Fibroblast of villous mesenchyme (primary cell): ENCODE measurements at places on chromosomes 3 and 15. TPM values are rescaled to one million over a fixed set of nuclear protein-coding genes. Genes with fewer than 3 reads are reported as not detected.
A peak's percentile ranks its signal among the peaks of the same experiment; 100 is the strongest.

DNA sequence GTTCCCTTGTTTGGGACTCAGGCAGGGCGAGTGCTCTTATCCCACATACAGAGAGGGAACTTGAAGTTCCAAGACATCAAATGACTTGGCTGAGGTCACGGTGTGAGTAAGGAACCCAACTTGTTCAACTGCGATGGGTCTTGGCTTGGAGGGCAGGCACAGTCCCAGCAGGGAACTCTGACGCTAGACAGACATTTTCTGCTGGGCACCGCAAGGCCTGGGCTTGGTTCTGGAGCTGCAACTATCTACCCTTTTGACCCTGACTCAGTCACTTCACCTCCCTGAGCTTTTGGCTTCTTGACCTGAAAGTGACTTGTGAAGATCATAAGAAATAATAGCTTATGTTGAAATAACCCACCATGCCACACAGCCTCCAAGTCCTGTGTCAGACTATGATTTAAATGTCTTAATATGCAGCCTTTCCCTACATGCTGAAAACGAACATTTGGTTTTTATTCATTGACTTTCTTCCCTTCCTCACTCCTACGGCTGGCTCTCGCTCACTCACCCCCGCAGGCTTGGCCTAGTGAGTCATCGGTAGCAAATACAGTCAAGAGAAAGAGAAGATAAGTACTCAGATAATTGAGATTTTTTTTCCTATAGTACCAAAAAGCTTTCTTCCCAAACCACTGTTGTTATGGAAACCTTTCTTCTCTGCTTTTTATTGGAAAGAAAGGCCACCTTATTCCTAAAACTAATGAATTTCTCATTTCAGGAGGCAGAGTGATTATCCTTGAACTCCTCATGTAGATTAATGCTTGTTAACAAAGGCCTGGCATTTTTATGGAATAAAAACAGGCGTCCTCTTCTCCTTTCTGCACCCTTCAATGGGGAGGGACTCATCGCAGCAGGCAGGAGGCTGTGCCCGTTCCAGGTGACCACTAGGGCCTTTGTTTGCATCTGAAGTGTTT lies 178.4 kb downstream of the ATP10A start:
- peak; percentile 14 for DNase-seq

DNA sequence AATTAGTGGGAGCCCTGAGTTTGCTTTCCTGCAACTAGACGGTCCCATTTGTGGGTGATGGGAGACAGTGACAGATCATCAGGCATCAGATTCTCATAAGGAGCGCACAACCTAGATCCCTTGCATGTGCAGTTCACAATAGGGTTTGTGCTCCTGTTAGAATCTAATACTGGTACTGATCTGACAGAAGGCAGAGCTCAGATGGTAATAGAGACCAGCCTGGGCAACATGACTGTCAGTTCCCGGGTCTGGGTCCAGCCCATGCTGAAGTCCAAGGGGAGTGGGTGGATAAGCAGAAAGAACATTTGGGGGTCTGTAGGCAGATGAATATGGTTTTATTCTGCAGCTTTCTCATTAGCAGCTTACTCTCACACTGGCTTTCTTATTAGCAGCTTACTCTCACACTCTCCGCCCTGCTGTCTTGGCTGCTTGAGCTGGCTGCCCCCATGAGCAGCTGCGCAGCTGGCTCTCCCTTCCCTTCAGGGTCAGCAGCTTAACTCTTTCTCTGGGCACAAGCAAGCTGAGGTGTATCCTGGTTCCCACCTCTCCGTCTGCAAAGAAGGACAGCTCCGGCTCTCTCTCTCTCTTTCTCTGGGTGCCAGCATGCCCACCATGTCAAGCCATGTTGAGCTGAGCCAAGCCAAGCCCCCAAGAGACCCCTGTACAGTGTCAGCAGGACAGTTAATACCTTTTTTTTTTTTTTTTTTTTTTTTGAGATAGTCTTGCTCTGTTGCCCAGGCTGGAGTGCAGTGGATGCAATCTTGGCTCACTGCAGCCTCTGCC lies 46.5 kb downstream of the KLHDC8B start:
- DNase-seq: peak; percentile 17

- peak; percentile 99 for DNase-seq
Observed at GRCh38 chr3:172213200-172213599, 173.8 kb downstream of the FNDC3B start.

KY gene
- 0.32 TPM in 1 of 2 replicates, not detected in the other for total RNA-seq
